HCT116 (cell line): ENCODE measurements at places on chromosomes 1 and 21.

GRCh38 chr1:218436346-218436745 lies 91.2 kb downstream of the TGFB2 start:
- DNase-seq, result no peak

DNA sequence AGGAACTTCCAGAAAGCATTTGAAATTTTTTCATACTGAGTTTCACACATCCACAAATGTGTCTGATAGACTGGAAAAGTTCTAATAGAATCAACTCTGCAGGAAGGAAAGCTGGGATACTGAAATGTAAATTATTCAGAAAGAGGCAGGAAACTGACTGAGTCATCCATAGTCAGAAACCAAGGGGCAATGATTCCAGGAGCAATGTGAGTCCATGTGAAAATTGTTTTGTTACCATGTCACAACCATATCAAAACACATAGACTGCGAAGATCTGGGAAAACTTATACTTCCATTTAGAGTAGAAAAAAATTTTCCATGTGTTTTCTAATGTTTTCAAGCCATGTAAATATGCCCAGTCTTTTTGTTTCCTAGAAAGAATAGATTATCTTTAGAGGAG lies 142.3 kb upstream of the TMPRSS15 start:
- DNase-seq, result no peak

GRCh38 chr21:46666941-46667740 lies 31.7 kb downstream of the PRMT2 start:
- DNase-seq, result no peak

GRCh38 chr21:25938658-25939395 lies 204.1 kb downstream of the GABPA start:
- no peak for DNase-seq
